Kasumi-1 (cell line): ENCODE measurements at places on chromosomes 5 and 9.

- DNase-seq: no peak
Measured at GRCh38 chr9:107358986-107359385, 75.9 kb downstream of the RAD23B start.

DNA sequence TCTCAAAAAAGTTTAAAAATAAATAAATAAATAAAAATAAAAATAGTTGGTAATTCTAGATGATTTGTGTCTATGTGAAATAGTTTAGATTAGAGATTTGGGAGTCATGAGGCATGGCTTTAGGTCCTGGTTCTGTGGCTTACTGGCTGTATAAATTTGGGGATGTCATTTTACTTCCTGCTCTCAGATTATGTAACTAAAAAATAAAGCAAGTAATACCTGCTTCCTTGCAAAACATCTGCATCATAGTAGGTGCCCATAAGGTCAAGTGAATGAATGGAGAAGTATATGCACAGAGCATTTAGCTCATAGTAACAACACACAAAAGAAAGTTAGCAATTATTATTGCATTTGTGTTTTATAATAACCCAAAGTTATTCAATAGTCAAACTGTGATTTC, 287.7 kb upstream of the TLE4 start:
- DNase-seq: no peak

- DNase-seq: peak; percentile 70
Measured at GRCh38 chr5:77560677-77561263, 68.7 kb upstream of the WDR41 start.

- peak; percentile 58 for DNase-seq
Measured at GRCh38 chr9:137295238-137295811, 6.7 kb downstream of the NRARP start.

DNA sequence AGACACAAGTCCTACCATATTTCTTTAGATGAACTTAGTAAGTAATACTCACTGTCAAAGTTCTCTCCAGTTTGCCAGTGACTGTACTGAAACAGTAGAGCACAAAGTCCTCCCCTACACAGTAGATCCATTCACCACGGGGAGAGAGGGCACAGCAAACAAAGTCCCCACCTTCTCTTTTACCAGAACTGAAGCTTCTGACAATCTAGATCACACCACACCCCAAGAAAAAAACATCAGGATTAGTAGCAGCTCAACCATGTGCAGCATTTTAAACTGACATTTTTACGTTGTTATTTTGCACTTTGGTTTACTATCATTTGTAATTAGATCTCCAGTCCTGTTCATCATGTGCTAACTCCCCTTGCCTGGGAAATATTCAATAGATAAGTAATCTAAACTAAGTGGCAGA, 23.0 kb downstream of the DNAJA1 start:
- DNase-seq: no peak

DNA sequence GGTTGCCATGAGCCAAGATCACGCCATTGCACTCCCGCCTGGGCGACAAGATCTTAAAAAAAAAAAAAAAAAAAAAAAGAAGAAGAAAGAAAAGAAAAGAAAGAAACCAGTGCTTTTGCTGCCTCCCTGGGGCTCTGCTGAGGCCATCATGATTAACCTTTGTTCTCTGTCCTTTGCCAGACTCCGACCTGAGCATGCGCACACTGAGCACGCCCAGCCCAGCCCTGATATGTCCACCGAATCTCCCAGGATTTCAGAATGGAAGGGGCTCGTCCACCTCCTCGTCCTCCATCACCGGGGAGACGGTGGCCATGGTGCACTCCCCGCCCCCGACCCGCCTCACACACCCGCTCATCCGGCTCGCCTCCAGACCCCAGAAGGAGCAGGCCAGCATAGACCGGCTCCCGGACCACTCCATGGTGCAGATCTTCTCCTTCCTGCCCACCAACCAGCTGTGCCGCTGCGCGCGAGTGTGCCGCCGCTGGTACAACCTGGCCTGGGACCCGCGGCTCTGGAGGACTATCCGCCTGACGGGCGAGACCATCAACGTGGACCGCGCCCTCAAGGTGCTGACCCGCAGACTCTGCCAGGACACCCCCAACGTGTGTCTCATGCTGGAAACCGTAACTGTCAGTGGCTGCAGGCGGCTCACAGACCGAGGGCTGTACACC, 251.7 kb downstream of the MARCHF11 start:
- DNase-seq: no peak

DNA sequence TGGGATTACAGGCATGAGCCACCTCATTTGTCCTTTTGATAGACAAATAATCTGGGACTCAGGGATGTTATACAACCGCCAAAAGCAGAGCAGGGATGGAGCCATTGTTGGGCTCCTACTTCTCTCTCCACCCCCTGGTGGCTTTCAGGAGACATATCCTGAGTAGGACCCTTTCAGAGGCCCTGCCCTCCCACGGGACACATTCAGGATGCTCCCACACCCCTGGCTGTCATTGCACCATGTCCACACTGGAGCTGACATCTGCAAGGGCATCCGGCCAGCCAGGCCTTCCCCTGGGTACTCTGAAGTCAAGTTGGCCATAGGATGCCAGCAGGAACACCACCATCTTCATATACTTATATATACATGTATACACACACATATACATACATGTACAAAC, 181.8 kb downstream of the SYK start:
- no peak for DNase-seq

DNA sequence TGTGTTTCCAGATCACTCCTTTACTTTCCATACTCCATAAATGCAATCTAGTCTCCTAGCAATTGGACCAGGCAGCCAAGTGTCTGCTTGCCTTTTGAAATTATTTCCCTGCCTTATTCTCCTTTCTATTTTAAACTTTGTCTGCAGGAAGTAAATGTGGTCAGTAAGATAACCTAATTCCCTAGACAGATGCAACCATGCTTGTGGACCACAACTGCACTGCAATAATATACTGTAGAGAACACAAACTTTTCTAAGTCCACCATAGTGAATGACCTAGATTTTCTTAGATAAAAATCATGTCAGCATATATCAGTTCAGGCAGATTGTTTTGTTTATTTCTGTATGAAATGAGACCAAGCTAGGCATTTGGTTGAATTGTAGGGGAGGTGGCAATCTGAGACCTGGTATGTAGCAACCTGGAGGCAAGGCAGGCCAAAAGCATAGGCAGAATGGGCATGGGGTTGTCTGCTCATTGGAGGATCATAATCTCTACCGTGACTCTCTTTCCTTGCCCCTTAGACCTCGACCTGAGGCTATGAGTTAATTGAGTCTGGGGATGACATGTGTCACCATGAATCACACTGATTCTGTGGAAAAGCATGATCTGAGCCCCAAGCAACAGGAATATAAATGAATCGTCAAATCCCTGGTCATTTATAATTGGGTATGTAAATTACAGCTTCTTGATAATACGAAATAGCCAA, 20.7 kb downstream of the ACTL7B start:
- peak; percentile 81 for DNase-seq

GRCh38 chr9:88015606-88016005, 41.3 kb upstream of the CDK20 start:
- DNase-seq: peak; percentile 25

GRCh38 chr5:124283031-124283430, 463.4 kb downstream of the ZNF608 start:
- DNase-seq: no peak

DNA sequence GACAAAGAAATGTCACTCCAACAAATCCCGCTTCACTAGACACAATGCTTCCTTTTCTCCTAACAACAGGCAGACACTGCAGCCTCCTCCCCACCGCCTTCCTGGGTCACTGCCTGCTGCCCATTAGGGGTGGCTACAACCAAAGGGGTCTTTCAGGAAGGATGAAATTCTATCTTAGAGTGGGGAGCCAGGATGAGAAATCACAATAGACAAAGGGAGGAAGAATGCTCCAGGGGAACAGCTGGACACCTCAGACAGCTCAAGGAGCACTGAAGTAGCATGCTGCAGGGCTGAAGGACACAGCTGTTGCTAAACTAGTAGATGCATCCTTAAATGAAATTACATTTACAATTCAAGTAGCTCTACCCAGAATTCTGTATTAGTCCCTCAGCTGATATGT, 54.2 kb downstream of the PRELID2 start:
- DNase-seq: no peak

- no peak for DNase-seq
Measured at GRCh38 chr5:177112589-177113220, 20.9 kb upstream of the NSD1 start.

- DNase-seq: no peak
Measured at GRCh38 chr5:143418140-143418866, 14.8 kb upstream of the NR3C1 start.

- DNase-seq: no peak
Measured at GRCh38 chr9:21974343-21974721, 19.9 kb downstream of the CDKN2A start.

- no peak for DNase-seq
Measured at GRCh38 chr9:131884222-131884621, 144.3 kb upstream of the RAPGEF1 start.

DNA sequence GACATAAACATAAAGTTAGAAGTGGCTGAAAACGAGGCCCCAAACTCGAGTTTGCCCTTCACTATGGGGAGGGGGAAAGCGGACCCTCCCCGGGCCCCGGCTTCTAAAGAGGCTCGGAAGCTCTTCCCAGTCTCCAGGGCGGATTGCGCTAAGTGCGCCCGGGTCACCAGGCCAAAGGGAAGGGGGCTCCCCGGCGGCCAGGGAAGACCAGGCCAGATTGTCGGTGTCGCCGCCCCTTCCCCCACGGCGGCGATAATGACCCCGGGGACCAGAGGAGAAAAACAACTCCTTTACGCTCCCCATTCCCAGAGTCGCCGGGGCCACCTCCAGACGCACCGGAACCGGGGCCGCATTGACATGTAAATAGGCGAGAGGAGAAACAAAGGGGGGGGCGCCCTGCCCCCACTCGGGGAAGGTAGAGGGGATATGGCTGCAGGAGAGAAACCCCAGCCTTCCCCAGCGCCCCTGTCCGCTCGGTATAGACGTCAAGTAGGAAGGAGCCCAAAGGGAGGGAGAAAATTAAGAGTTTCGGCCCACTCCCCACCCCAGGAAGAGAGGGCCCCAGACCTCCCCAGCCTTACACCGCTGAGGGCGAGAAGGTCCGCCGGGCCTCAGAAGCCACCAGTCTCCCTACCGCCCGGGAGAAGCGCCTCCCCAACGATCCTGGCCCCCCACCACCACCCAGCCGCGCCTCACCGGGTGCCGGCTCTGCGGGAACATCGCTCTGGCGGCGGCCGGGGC, 1.7 kb downstream of the TLE1 start:
- no peak for DNase-seq

DNA sequence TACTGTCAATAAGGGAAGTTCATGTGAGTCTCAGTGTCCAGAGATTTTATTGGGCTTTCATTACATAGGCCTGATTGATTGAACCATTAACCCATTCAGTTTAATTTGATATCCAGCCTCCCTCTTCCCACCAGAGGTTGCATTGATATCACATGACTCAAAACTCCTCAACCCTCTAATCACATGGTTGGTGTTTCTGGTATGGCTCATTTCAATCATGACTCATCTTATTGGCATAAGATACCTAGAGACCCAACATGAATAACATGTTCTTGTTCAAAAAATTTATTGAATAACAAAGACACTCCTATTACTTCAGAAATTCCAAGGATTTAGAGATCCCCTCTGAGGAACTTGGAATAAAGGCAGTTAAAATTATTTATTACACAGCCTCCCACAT, 982.2 kb downstream of the TLE1 start:
- no peak for DNase-seq

DNA sequence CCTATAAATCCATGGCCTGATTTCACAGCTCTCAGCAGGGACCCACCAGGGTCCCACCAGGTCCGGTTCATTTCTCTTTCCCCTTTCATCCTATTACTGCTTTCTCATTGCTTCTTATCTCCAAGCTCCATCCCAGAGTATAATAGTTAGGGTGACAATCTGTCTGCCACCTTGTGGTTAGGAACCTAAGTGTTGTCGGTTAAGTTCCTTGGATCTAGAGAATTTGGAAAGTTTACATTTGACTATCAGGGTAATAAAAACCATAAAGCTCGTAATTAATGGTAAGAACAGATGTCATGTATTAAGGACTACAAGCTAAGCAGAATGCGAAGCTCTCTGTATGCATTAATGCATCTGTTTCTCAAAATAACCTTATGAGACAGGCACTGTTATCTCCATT, 259.1 kb downstream of the SH3GL2 start:
- no peak for DNase-seq

DNA sequence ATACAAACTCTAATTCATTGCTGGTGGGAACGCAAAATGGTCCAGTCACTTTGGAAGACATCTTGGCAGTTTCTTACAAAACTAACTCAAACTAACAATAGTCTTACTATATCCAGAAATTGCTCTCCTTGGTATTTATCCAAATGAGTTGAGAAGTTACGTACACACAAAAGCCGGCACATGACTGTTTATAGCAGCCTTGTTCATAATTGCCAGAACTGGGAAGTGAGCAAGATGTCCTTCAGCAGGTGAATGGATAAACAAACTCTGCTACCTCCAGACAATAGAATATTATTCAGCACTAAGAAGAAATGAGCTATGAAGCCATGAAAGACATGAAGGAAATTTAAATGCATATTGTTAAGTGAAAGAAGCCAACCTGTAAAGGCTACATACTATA, 17.9 kb upstream of the GNAQ start:
- DNase-seq: no peak

- DNase-seq: peak; percentile 52
Measured at GRCh38 chr9:136629879-136630661, 32.6 kb upstream of the EGFL7 start.

DNA sequence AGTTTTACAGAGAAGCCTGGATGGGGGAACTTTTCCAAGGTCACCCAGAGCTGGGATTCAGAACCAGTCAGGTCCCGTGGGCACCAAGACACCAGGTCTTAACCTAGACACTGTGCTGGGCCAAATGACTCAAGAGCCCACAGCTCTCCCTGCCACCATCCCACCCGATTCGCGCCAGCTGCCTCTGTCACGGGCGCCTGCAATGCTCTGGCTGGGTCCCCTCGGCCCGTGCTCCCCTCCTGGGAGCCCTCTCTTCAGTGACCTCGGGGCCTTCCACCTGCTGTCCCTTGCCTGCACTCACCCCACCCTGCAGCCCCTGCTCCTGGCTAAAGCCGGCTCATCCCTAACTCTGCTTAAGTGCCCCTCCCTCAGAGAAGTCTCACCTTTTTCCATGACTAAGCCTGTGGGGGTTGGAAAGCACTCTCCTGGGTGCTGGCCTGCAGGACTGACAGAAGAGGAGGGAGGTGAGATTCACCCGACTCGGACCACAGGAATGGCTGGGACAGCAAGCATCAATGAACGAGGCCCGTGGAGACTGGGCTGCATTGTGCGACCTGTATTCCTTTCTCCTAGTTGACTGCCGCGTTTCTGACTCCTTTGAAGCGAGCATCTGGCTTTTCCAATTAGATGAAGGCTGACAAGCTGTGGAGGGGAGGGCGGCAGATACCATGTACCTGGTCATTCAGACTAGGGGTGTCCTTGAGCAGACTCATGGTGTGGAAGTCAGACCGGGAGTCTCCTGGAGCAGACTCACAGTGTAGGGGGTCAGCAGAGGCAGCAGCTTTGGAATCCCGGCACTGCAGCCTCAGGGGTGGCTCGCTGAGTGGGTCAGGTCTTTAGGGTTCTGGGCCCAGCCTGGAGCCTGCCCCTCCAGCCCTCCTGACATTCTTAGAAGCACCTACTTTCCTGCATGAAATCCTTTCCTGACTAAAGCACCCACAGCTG, 5.8 kb upstream of the IL4 start:
- DNase-seq: no peak

- peak; percentile 77 for DNase-seq
Measured at GRCh38 chr9:121071756-121072421, 2.9 kb upstream of the CNTRL start.

GRCh38 chr5:67005737-67006499, 190.7 kb downstream of the CD180 start:
- no peak for DNase-seq

GRCh38 chr5:100860407-100860806, 42.7 kb downstream of the ST8SIA4 start:
- no peak for DNase-seq
